ENCODE measurements at places on chromosomes 5 and 9. TPM values are rescaled to one million over a fixed set of nuclear protein-coding genes. Genes with fewer than 3 reads are reported as not detected.

GRCh38 chr9:137138722-137139467 lies at the start of gene GRIN1:
TSS of gene GRIN1 (plus strand) at chr9:137139154. CDS start at chr9:137139487, 333 bp downstream.
- H3K27ac ChIP-seq, result no peak within 1 kb of the TSS
- H3K27me3 ChIP-seq, result no peaks in the 10 kb centered on the region
- no peak within 1 kb of the TSS for H3K4me3 ChIP-seq
- H3K36me3 ChIP-seq, result no peaks in the 10 kb centered on the region

- H3K27ac ChIP-seq, result no peak overlapping the region
- H3K4me3 ChIP-seq, result no peak overlapping the region
- H3K36me3 ChIP-seq, result no peaks in the 10 kb centered on the region
- DNase-seq, result no peak
Observed at GRCh38 chr9:70873506-70873905, 247.9 kb downstream of the TRPM3 start.

- H3K4me3 ChIP-seq, result no peak overlapping the region
- no peaks in the 10 kb centered on the region for H3K27me3 ChIP-seq
- no peaks in the 10 kb centered on the region for H3K4me1 ChIP-seq
- no peak overlapping the region for H3K27ac ChIP-seq
- no peak for DNase-seq
- peaks cover 5% of the 10 kb centered on the region for H3K36me3 ChIP-seq
Observed at GRCh38 chr9:132919614-132920268, 24.7 kb downstream of the TSC1 start.

DNA sequence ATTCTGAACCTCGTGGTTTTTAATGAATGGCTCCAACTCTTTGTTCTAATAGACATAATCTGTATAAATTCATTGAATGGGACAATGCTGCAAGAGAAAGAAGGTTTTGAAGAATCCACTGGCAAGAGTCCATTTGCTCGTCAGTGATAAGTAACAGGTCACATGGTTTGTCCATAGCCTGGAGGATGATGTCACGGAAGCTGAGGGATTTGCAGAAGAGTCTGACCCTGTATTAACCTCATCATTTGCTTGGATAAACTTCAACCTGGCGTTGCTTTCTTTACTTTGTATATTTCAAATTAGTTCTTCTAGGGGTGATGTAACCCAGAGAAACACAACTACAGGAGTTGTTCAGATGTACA lies 197.4 kb downstream of the GAS1 start:
- no peaks in the 10 kb centered on the region for H3K4me1 ChIP-seq
- H3K27ac ChIP-seq, result no peak overlapping the region
- DNase-seq, result no peak
- no peaks in the 10 kb centered on the region for H3K27me3 ChIP-seq
- no peak overlapping the region for H3K4me3 ChIP-seq

DNA sequence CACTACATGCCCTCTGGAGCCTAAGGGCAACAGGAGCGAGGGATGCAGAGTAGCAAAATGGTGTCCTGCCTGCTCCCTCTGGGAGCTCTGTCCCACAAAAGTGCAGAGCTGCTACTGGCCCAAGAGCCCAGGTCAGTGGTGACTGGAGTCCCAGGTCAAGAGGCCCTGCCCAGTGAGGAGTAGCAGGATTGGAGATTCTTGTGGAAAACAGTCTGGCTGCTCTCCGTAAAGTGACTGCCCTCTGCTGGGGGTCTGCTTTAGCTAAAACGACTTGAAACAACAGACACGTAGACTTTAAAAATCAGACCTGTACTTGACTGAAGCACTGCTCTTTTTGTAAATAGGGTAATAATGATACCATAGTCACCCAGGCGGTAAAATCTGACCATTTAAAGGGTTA lies 917.0 kb downstream of the MAT2B start:
- no peak overlapping the region for H3K27ac ChIP-seq
- H3K27me3 ChIP-seq, result no peaks in the 10 kb centered on the region
- no peaks in the 10 kb centered on the region for H3K36me3 ChIP-seq
- DNase-seq, result no peak
- H3K4me1 ChIP-seq, result no peaks in the 10 kb centered on the region
- H3K4me3 ChIP-seq, result no peak overlapping the region

GRCh38 chr5:67246546-67247268 lies 50.1 kb upstream of the CD180 start:
- no peak overlapping the region for H3K4me3 ChIP-seq
- no peaks in the 10 kb centered on the region for H3K4me1 ChIP-seq
- H3K27me3 ChIP-seq, result no peaks in the 10 kb centered on the region
- DNase-seq, result no peak
- no peak overlapping the region for H3K27ac ChIP-seq

DNA sequence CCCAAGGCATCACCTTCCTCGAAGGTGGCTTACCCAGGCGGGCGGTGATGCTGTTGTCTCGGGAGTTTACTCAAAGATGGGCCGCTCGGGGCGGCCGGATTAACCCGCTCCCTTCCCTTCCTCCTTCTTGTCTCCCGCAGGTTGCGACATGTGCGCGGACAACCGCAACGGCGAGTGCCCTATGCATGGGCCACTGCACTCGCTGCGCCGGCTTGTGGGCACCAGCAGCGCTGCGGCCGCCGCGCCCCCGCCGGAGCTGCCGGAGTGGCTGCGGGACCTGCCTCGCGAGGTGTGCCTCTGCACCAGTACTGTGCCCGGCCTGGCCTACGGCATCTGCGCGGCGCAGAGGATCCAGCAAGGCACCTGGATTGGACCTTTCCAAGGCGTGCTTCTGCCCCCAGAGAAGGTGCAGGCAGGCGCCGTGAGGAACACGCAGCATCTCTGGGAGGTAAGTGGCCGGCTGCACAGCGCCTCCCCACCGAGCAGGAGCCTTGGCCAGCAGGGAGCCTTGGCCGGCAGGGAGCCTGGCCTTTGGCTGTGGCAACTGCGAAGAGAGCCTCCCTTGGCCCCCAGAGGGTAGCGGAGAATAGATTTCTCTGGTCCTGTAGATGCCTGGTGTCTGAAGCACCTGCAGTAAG lies 10.6 kb downstream of the PRDM6 start:
- no peaks in the 10 kb centered on the region for H3K36me3 ChIP-seq
- no peaks in the 10 kb centered on the region for H3K4me1 ChIP-seq
- no peak overlapping the region for H3K27ac ChIP-seq
- DNase-seq, result no peak
- peaks cover 26% of the 10 kb centered on the region for H3K27me3 ChIP-seq

- H3K27me3 ChIP-seq, result no peaks in the 10 kb centered on the region
- H3K4me1 ChIP-seq, result peaks cover 2% of the 10 kb centered on the region
- peak within 1 kb of the TSS; percentile 62 for H3K4me3 ChIP-seq
- H3K27ac ChIP-seq, result peak within 1 kb of the TSS; percentile 80
Observed at GRCh38 chr9:96655198-96655851, at the start of gene PRXL2C. TSS of gene PRXL2C (minus strand) at chr9:96655317. CDS start at chr9:96655281, 36 bp downstream.

GRCh38 chr5:80146046-80146445 lies 109.8 kb downstream of the SERINC5 start:
- no peak overlapping the region for H3K27ac ChIP-seq
- no peaks in the 10 kb centered on the region for H3K27me3 ChIP-seq
- H3K36me3 ChIP-seq, result no peaks in the 10 kb centered on the region
- no peaks in the 10 kb centered on the region for H3K4me1 ChIP-seq

- no peak overlapping the region for H3K27ac ChIP-seq
- H3K4me1 ChIP-seq, result no peaks in the 10 kb centered on the region
- no peak for DNase-seq
- no peaks in the 10 kb centered on the region for H3K27me3 ChIP-seq
- no peak overlapping the region for H3K4me3 ChIP-seq
- no peaks in the 10 kb centered on the region for H3K36me3 ChIP-seq
Observed at GRCh38 chr5:129630101-129630500, 117.8 kb upstream of the MINAR2 start.

GRCh38 chr9:137406876-137407589 lies 15.9 kb downstream of the EXD3 start:
- no peak for DNase-seq
- no peaks in the 10 kb centered on the region for H3K27me3 ChIP-seq
- peak overlapping the region; percentile 49 for H3K4me3 ChIP-seq

GRCh38 chr5:163755505-163755904 lies 250.1 kb downstream of the MAT2B start:
- no peaks in the 10 kb centered on the region for H3K36me3 ChIP-seq
- H3K27me3 ChIP-seq, result no peaks in the 10 kb centered on the region
- H3K27ac ChIP-seq, result no peak overlapping the region

DNA sequence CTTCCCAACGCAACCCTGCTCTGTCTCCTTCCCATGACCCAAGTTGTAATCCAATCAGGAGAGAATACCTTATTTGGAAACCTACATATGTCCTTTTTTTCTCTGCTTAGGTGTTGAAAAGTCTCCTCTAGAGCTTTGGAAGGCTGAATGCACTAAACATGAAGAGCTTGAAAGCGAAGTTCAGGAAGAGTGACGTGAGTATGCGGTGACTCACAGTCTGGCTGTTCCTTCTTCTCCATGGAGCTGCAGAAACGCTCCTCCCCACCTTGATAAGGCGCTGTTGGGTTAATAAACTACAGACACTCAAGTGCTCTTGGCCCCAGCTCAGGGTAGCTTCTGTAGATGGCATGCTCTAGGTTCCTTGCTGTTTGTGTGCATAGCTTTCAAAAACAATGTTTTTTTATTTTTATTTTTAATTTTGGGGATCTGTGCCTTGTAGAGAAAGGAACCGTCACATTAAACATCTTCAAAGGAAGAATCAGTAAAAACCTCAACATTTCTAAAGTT lies 30.7 kb downstream of the RAI14 start:
- no peaks in the 10 kb centered on the region for H3K4me1 ChIP-seq
- no peak overlapping the region for H3K27ac ChIP-seq
- DNase-seq, result peak; percentile 63

DNA sequence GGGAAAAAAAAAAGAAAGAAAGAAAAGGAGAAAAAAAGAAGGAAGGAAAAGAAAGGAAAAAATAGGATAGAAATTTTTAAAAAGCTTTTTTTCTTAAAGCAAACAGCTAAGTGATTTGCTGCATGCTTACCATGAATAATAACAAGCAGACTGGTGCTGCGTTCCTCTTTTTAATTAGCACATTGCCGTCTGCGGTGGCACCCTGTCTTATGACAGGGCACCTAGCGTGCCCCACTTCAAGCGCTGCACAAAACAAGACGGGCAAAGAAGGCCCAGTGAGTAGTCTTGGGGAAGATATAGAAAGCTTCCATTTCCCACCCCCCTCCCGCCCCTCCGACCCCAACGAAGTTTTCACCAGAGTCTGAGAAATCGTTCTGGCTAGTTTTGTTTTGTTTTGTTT lies 513.9 kb downstream of the ZNF608 start:
- DNase-seq, result no peak
- H3K27me3 ChIP-seq, result no peaks in the 10 kb centered on the region
- no peak overlapping the region for H3K27ac ChIP-seq
- H3K4me3 ChIP-seq, result no peak overlapping the region
- no peaks in the 10 kb centered on the region for H3K36me3 ChIP-seq
- no peaks in the 10 kb centered on the region for H3K4me1 ChIP-seq

DNA sequence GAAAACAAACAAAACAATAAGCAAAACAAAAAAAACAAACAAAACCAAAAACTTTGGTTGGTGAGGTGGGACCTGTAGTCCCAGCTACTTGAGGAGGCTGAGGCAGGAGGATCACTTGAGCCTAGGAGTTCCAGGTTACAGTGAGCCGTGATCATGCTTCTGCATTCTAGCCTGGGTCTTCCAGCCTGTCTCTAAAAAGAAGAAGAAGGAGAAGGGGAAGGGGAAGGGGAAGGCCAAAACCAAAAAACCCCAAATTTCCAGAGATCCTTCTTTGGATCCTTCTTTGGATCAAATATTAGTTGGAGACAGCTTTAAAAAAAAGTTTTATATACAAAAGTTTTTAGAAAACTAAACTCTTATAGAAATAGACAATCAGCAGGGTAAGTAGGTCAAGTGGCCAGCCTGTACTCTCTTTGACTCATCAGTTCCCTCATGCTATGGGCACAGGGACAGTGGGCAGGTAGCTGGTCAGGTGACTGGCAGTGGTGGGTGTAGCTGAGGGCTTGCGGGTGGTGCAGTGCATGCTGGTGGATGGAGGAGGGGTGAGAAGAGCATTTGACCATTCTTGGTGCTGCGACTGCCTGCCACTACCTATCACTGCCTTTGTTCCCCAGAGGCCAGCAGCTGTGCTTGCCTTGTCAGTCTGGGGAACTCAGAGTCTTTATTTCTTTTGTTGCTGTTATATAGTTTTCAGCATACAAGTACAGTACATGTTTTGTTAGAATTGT lies 12.6 kb downstream of the RCL1 start:
- H3K27ac ChIP-seq, result no peak overlapping the region
- no peaks in the 10 kb centered on the region for H3K27me3 ChIP-seq
- no peak for DNase-seq
- H3K36me3 ChIP-seq, result no peaks in the 10 kb centered on the region
- H3K4me1 ChIP-seq, result no peaks in the 10 kb centered on the region

The SARDH gene
- total RNA-seq, result 0.13 TPM

The MBLAC2 gene
- total RNA-seq, result 5.9 TPM

The MYORG gene
- total RNA-seq, result 9.7 TPM

The PCAT7 gene
- total RNA-seq, result 0.59 TPM

The NTRK2 gene
- total RNA-seq, result 0.23 TPM

The ZMYND19 gene
- 37.0 TPM for total RNA-seq

The WNK2 gene
- 13.7 TPM for total RNA-seq

The PARP8 gene
- total RNA-seq, result 20.2 TPM

Data from Panc1 (cell line).